ENCODE measurements at places on chromosomes 7 and 10.

- DNase-seq = peak; percentile 72
These were observed 27.8 kb downstream of the NKX2-3 start for GRCh38 chr10:99560277-99561126.

DNA sequence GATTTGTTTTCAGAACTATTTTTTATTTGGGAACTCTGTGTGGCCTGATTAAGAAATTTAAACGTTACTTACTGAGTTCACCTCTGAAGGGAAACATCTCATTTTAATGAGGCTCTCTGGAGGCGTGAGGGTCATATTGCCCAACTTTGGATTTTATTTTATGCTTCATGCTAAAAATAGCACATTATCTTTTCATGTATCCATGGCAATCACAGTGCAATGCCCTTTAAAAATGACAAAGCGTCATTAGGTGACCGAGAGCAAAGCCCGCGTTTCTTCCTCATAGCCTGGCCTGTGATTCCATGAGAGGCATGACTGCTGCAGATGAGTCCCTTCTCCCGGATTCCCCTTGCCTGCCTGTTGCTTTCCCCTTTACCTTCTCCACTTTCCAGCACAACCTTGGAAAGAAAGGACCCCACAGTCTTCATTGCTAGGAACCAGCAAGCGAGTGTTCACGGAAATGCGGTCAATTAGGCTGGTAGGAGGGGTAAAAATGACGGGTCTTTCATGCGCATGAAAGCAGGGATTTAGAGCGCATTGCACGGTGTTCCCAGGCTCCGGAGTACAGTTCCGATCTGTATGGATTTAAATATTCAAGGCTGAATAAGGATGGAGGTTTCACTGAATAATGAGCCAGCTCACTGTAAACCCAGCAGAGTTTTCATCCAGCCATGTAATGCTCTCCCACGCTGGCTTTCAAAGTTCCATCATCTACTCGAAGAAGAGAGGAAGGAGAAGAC, 98.2 kb upstream of the PITRM1 start:
- DNase-seq = no peak

DNA sequence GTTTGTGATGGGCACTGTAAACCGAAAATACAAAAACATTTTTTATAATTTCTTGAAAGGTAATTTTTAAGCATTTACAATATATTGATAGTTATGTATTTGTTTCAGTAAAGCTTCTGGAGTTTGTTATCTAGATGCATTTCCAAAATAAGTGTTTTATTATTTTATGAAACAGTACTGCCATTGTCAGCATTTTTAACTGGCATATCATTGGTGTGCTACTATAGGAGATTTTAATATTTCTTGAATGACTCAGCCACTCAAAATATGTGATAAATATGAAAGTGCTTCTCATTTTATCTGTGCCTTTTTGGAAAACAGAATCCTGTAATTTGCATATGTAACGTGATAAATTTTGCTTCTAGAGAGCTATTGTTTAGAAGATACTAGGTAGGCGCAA, 97.9 kb downstream of the ANKIB1 start:
- no peak for DNase-seq

DNA sequence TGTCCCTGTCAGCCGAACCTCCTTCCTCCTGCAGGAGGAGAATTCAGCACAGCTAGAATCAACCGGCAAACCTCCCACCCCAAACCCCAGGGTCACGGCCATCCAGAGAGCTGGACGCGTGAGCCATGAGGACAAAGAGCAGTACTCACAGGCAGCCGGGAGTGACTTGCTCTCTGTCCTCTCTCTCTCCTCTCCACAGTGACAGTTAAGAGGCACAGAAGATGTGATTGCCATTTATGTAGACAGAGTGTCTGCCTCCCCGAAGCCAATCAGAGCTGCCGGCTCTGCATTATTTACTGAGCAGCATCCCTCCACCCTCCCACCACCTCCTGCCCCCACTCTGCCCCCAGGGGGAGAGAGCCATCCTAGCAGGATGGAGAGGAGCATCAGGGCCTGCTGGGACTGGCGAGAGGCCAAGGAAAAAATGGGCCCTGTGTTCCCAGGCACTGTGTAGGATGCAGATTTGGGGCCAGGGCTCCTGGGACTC, 4.3 kb downstream of the DDC start:
- DNase-seq = no peak

- DNase-seq = no peak
These were observed 114.1 kb upstream of the IGFBP3 start for GRCh38 chr7:46035166-46035565.

DNA sequence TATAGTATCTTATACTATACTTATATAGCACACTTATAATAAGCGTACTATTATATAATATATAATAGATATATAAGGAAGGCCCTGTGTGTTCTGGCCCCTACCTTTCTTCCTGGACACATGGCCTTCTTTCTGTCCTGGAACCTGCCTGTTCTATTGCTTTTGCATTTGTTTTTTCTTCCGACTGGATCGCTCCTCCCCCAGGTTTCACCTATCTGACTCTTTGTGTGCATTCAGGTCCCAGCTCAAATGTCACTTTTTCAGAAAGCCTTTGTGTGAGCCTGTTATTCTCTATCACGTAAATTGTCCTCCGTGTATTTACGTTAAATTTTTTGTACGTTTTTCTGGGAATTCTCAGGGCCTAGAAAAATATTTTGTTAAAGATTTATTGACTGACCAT, 2.9 kb upstream of the TRIM8 start:
- no peak for DNase-seq

GRCh38 chr7:90758933-90759562, 162.9 kb downstream of the CDK14 start:
- no peak for DNase-seq

DNA sequence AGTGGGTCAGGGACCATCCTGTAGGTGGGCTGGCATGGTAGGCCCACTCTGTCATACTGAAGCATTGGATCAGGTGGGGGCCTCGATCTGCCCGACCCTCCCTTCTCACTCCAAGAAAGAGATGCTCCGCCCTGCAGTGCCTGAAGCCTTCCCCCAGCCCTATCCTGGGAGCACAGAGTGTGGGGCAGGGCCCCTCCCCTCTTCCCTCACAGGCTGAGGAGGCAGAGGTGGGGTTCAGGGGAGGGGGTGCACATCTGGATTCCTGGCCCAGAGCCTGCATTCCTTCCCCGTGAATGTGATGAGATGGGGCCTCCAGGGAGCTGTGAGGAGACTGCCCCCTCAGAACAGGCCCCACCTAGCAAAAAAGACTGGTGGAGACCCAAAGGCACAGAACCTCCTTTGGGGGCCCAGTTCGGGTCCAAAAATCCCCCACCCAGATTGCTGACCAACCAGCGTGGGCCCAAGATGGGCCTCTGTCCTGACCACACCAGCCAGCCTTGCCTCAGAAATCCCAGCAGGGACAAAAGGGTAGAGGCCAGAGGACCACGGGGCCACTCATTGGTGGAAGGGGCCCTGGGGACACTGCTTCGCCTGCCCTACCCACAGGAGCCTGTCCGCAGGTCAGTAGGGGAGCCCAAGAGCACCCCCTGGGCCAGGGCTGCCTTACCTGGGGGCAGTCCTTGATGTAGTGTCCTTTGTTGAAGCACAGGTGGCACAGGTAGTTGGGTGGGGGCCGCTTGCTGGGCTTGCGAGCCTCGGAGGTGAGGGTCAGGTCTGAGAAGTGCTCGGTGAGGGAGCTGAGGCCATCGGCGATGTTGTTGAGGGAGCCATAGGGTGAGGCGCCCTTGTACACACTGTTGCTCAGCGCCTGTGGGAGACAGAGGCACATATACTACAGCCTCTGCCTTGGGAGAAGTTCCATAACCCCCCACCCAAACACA, 13.3 kb downstream of the ZCCHC24 start:
- DNase-seq = no peak

GRCh38 chr7:33511778-33512177, 382.4 kb downstream of the BBS9 start:
- peak; percentile 51 for DNase-seq

GRCh38 chr7:114392686-114393085, 21.9 kb upstream of the FOXP2 start:
- DNase-seq = peak; percentile 3

DNA sequence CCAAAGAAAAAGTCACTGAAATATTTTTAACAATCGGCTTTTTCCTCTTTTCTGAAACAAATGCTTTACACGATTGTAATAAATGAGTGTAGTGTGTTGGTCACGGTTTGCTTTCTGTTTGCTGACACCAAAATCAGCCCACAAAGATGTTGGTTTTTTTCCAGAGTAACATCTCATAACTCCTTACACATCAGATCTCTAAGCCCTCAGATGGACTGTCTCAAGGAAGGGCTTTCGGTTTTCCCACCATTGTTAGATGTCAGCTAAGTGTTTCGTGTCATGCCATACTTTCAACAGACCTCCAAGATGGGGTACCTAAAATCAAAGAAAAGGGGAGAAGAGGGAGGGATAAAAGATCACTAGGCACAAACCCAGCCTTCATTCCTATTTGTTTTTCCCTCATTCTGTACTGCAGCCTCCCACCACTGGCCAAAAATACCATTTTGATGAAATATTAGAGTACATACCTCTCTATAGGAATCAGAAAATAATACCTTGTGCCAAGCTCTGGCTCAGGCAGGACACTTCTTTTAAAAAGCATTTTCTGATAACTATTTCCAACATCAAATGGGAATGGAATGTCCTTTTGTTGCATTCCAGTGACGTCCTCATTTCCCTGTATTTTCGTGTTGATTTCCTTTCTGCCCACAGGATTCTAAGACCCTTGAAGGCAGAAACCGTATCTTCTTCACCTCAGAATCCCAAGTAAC, 159.1 kb downstream of the DGKI start:
- DNase-seq = no peak

- DNase-seq = no peak
These were observed 17.3 kb downstream of the NRAP start for GRCh38 chr10:113646336-113647201.

GRCh38 chr7:86790383-86790782, 146.7 kb downstream of the GRM3 start:
- no peak for DNase-seq

- DNase-seq = peak; percentile 48
These were observed 143.2 kb downstream of the PRKG1 start for GRCh38 chr10:51217505-51217904.

DNA sequence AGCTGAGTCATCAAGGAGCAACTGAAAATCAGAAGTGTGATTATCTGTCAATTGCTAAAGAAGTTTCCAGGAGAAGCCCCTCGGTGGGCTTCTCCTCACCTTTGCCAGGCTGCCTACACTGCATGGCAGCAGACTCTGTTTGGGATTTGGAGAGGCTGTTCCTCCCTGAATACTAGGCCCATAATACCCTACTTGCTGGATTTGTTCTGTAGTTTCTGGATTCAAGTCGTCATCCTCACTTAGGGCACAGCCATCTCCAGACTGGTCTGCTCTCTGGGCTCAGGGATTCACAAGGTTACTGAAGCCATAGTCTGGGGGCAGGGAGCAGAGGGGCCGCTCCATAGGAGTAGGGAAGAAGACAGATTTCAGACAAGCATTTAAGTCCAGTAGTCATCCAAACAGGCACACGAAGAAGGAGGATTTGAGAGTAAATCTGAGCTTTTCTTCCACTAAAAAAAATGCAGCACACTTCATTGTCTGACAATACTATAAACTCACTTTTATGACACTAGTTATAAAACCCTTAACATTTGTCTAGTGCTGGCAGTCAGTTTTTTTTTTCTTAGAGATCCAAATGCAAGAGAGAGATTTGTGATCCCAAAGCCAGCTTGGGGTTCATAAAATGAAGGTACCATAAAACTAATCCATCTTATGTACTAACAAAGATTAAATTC, 723.3 kb downstream of the GRID1 start:
- no peak for DNase-seq

- peak; percentile 21 for DNase-seq
These were observed 123.7 kb downstream of the KAT6B start for GRCh38 chr10:74949843-74950765.

DNA sequence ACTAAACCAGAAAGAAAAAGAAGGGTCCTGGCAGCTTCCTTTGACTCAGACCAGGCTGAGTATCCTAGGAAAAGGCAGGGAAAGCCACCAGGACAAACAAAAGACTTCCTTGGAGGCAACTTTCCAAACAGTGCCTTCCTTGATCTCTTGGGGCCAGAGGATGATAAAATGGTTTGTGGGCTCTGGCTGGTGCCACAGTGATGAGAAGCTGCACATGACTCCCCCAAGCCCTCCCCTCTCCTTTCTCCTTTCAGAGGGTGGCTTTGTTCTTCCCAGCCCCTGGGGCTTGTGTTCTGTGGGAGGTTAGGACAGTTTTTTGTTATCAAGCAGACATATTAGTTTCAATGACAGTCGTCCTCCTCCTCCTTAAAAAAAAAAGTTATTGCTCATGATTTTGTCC, 183.2 kb downstream of the SEM1 start:
- DNase-seq = no peak

GRCh38 chr10:87723500-87723899, 63.8 kb downstream of the PAPSS2 start:
- no peak for DNase-seq

GRCh38 chr10:71085689-71086438, 126.5 kb upstream of the UNC5B start:
- DNase-seq = no peak

- no peak for DNase-seq
These were observed 654 bp upstream of the SLF2 start for GRCh38 chr10:100912013-100912604.

- DNase-seq = no peak
These were observed 160.5 kb downstream of the NRF1 start for GRCh38 chr7:129771928-129772479.

GRCh38 chr10:79185067-79185774, 116.5 kb downstream of the ZMIZ1 start:
- peak; percentile 85 for DNase-seq

GRCh38 chr7:82323806-82324205, 119.8 kb downstream of the CACNA2D1 start:
- DNase-seq = no peak

- no peak for DNase-seq
These were observed 27.2 kb downstream of the TAS2R41 start for GRCh38 chr7:143504937-143505297.

DNA sequence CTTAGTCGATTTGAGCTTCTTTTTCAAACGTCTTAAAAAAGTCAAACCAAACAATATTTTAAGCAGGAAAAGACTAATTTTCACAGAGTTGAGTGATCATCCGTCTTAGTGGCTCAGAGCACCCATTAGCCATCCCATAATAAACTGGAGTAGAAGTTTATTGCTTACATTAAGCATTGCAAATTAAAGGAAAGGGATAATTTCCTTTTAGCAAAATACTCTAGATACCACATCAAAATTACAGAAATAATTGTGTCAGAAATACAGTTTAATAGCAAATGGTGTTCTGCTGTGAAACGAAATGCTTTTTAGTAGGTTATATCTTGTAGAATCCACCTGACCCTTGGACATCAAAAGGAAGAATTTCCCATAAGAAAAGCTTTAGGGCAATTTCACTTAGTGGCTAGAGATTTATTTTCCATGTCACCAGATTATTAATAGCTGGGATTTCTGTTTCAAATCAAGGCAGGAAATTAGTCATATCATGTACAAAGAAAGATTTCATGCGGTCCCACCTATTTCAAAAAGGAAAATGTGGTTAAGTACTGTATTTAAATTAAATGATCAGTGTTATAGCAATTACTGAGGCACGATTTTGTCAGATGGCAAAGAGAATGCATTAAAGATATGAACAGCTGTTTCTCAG, 96.2 kb downstream of the NPTX2 start:
- DNase-seq = no peak

GRCh38 chr7:93014410-93014809, 103.4 kb downstream of the SAMD9 start:
- DNase-seq = peak; percentile 22

GRCh38 chr7:158422887-158423560, 164.6 kb downstream of the PTPRN2 start:
- no peak for DNase-seq

- DNase-seq = peak; percentile 46
These were observed 733 bp upstream of the ARL5B start for GRCh38 chr10:18658271-18659124.
